ENCODE measurements at places on chromosomes 7 and 10.

- DNase-seq = no peak
These were observed 251.5 kb downstream of the DOCK4 start for GRCh38 chr7:111954474-111955381.

DNA sequence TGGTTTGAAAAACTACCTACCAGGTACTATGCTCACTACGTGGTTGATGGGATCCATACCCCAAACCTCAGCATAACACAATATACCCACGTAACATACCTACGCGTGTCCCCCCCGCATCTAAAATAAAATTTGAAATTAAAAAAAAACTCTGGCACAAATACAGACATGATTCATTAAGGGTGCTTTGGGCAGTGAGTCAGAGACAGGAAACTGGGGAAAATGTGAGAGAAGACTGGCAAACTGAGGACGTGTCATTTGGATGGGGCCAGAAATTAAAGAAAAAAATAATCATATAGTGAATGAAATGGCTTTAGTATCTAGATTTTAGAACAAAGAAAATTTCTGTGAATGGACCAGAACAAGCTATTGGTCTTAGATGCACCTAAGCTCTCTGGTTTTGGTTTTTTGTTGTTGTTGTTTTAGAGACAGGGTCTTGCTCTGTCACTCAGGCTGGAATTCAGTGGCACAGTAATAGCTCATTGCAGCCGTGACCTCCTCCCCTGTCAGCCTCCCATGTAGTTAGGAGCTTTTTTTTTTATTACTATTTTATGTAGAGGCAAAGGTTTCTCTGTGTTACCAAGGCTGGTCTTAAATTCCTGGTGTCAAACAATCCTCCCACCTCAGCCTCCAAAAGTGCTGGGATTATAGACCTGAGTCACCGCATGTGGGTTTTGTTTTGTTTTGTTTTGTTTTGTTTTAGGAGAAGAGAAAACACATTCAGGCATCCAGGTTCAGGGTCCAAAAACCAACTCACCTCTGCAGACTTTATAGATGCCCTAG lies 5.9 kb upstream of the PRSS58 start:
- DNase-seq = no peak

GRCh38 chr7:81623251-81623855 lies 146.5 kb downstream of the HGF start:
- no peak for DNase-seq

GRCh38 chr10:128065881-128066534 lies 60.2 kb downstream of the MKI67 start:
- DNase-seq = no peak

GRCh38 chr10:64973391-64973790 lies 1452.2 kb downstream of the REEP3 start:
- DNase-seq = no peak

DNA sequence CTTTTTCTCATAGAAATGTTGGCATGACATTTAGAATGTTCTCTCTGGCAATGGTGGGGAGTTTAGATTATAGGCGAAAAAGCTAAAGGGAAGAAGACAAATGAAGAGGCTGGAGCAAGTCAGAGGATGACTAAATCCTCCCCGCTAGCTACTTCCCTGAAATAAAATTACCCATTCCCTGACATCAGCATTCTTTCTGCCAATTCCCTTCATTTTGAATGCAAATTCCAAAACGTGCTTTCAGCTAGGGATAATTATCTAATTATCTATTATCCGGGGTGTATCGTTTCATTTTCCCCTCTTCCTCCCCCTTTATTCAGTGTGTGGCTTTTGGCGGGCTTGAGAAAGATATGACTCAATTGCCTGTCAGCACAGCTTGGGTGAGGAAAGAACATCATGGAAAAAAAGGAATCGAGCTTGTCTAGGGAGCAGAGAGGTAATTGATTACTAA lies 672.3 kb downstream of the TNS3 start:
- DNase-seq = no peak

DNA sequence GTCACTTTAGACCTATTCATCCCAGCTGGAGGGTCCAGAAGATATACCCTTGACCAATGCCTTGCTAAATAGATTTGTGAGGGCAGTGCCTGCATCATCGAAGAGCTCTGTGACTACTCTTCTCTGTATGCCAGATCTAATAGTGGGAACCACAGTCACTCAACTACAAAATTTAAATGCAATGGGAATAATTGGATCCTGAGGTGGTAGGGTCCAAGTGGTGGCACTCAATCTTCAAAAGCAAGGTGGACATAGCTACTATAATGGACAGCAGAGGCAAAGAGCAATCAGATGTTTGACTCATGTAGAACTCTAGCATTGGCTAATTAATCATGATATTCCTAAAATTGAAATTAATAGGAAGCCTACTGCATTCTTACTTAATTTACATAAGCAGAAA lies 554.3 kb upstream of the GRM3 start:
- no peak for DNase-seq

DNA sequence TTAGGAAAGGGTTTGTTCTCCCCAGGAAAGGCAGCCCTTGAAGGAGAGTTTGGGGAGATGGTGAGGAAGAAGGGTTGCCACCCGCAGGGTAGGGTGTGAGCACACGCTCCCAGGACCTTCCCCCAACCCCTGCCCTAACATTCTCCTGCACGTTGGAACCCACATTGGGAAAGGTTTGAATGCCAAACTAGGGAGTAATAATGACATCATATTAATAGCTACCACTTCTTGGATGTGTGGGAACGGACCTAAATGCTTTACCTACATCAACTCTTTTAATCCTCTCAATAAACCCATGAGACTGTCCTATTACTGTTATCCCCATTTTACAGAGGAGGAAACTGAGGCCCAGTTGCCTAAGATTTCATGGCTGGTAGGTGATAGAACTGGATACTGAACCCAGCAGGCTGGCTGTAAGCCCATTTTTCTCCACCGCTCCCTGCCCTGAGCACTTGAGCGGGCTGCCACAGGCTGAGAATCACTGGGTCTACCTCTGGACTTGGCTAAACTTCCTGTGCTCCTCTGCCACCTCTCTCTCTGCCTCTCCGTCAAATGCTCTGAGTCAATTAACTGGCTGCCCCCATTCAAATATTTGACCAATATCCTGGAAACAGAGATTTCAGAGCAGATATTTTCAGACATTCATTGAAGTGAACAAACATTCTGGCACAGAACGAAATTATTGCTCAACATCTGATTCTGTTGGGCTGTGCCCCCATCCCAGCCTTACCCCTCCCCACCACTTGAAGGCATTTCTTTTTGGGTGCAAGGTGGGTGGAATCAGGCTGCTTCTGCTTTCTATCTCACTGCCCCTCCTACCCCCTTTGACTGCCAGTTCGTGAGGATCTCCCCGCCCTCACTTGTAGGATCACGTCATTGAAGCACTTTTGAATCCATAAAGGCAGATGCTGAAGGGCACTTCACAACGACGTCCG lies 129.7 kb downstream of the C10orf105 start:
- DNase-seq = no peak

- DNase-seq = no peak
These were observed 48.5 kb upstream of the SLF2 start for GRCh38 chr10:100864036-100864885.

DNA sequence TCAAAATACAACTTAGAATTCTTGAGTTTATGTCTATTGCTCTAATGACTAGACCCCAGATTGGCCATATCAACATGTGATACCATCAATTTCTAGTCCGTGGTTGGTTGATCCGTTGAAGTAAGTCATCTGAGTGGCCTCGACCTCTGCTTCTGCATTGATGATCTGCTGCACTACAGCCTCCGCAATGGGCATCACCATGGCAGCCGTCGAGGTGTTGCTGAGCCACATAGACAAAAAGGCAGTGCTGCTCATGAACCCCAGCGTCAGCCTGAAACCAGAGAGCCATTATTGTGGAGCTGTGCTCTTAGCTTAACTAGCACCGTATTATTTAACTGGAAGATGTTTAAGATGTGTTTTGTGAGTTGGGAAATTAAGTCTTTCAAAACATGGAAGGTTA lies 30.7 kb downstream of the SLC13A1 start:
- DNase-seq = no peak

DNA sequence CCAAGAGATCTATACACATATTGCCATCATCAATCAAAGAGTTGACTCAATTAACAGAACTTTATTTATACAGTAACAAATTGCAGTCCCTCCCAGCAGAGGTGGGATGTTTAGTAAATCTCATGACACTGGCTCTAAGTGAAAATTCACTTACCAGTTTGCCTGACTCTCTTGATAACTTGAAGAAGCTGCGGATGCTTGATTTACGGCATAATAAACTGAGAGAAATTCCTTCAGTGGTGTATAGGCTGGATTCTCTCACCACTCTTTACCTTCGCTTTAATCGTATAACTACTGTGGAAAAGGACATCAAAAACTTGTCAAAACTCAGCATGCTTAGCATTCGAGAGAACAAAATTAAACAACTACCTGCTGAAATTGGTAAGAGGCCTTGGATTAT lies 45.3 kb downstream of the SHOC2 start:
- DNase-seq = no peak

GRCh38 chr7:155483245-155483644 lies 25.3 kb downstream of the EN2 start:
- DNase-seq = no peak

DNA sequence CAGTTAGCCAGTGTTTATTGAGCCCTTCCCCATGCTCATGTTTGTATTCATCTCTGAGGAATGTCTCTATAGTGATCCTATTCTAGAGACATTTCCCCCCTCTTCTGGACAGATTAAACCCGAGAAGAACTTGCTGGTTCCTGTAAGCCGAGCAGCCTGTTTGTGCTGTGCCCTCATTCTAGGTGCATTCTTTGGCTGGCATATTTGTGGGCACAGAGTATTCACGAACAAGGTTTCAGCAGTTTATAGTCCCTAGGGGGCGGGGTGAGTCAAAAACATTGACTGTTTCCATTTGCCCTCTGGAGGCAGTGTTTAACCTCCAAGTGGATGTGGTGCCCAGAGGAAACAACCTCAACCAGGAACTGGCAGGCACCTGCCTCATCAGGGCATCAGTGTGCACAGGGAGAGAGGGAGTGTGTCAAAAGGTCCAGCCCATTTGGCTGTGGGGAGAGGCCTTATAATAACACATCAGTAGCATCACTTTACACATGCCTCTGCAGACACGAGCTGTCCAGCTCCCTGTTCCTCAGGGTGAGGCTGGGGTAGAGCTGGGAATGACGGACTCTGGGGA lies 273.3 kb upstream of the LRGUK start:
- DNase-seq = peak; percentile 94

GRCh38 chr10:90813594-90814365 lies 44.1 kb downstream of the HTR7 start:
- no peak for DNase-seq

DNA sequence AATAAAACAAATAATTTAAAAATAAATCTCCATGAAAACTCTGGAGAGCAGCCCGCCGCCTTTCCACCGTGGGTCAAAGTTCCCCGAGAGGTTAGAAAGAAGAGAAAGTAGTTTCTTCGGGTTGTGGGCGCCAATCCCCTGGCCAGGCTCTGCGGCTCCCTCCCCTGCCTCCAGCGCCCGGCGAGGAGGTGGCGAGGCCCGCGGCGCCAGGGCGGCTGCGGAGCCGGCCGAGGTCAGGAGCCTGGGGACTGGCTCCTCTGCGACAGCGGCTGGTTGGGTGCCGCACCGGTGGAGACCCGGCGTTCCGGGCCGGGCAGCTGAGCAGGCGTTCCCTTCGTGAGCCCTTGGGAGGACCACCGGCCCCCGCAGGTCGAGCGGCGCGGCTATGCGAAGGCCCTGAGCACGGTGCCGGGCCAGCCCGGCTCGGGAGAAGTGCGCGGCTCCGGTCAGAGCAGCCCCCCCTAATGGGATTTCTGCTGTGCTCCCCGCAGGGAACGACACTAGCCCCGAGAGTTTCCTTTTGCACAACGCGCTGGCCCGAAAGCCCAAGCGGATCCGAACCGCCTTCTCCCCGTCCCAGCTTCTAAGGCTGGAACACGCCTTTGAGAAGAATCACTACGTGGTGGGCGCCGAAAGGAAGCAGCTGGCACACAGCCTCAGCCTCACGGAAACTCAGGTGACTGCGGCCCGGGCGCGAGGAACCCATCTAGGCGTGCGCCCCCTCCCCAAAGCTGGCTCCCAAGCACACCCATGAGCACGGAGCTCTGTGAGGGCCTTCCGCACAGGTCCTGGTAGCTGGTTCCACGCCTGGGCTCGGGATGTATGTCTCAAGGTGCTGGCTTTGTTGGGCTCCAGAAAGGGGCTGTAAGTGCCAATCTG lies 2.8 kb downstream of the EMX2 start:
- DNase-seq = no peak

DNA sequence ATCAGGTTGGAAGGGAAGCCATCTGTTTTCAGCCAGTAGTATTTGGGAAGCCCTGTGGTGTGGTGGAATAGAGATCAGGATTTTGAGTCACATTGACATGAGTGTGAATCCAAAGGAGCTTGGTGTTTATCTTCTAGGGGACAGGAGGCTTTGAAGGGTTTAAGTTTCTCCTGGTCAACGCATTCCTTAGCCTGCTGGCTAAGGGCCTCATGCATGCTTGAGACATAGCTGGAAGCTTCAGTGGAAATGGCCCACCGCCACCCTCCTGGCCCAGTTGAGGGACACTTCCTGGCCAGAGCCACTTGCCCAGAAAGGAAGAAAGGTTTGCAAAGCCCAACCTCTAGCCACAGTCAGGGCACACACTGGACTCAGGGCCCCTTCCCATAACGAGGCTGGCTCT lies 70.9 kb downstream of the CDK1 start:
- no peak for DNase-seq

DNA sequence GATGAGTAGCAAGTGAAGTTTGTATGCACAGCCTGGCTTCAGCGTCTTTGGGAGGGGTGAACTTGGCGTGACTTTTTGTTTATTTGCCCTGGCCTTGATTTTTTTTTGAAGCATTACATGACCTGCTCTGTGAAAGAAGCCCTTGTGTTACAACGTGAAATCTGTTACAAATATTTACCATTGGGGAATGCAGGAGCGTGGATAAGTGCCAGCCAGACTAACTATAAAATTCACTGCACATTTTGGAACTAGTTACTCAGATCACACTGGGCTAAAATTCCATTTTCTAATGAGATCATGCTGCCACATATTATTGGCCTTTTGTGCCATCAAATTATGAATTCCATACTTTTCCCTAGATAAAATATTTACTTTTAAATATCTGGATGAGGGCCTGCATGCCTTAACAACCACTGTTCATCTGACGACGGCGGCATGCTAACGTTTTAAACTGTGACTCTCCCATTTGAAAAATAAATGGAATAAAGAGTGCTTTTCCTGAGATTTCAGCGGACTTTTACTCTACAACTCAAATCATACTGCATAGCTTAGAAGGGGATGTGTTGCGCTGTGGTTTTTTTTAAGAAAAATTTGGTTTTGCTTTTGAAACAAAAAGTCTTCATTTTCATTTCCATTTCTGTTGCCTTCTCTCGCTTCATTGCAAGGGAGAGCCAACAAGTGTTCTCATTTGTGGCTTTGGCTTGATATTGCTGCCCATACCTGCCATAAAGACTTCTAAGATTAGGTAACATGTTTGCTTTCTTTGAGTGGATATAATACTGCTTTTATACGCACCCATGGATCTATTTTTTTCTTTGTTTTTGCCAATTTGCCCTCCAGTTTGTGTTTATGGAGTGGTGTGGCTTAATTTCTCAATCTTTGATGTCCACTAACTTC lies 352.2 kb downstream of the TFEC start:
- no peak for DNase-seq

- DNase-seq = peak; percentile 83
These were observed 11.4 kb downstream of the DAGLB start for GRCh38 chr7:6436385-6436685.
